Suppressor macrophage treated with lipopolysaccharide for 1 hour (primary cell): ENCODE measurements at places on chromosomes 2 and 18.

- no peak for DNase-seq
Measured at GRCh38 chr2:192215096-192215877, 20.6 kb upstream of the TMEFF2 start.

GRCh38 chr18:52766002-52766545, 426.1 kb downstream of the DCC start:
- no peak for DNase-seq

GRCh38 chr2:121501031-121501430, 29.6 kb upstream of the RNU4ATAC start:
- no peak for DNase-seq

GRCh38 chr18:36613810-36614209, 215.0 kb downstream of the TPGS2 start:
- DNase-seq, result no peak

- DNase-seq, result no peak
Measured at GRCh38 chr2:232447091-232447620, 8.8 kb upstream of the ALPI start.

GRCh38 chr2:42085706-42086487, 38.1 kb downstream of the PKDCC start:
- DNase-seq, result no peak

- DNase-seq, result no peak
Measured at GRCh38 chr2:7825591-7826312, 856.1 kb upstream of the ID2 start.
